ENCODE measurements at places on chromosomes 16 and 17. TPM values are rescaled to one million over a fixed set of nuclear protein-coding genes. Genes with fewer than 3 reads are reported as not detected.

DNA sequence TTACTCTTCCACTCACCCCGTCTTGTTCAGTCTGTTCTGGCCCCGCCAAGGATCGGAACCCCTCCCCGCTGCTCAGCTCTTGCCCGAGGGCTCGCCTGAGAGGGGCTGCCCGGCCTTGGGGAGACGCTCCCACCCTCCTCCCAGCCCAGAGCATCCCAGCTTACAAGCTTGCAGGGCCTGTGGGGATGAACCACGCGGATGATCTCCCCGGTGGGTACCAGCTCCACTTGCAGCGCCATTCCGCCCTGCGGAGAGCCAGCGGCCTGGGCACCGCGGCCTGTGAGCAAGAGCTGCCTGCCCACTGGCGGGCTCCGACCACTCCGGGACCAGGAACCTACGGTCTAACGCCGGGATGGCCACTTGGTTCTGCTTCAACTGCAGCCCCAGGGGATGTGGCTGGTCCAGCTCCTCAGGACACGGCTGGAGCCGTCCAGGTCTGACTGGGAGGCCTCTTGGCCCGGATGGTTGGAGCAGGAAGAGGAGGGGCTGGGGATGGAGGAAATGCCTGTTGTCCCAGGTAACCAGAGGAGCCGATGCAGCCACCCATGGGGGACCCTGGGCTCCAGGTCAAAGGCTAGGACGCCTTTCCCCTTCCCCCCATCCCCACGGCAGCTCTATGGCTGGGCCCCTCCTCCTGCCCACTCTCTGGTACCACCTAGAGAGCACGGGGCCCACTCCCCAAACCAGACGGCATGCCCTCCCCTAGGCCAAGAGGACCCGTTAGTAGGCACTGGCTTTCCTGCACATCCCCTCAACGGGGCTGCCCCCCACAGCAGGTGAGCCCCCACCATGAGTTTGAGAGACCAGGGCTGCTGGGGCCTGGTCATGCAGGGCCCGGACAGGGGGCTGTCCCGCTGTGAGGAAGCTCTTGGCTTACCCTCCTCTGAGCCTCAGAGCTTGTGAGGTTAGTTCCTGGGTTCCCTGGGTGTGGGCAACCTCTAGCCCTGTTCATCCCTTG, at the start of gene MYO1C:
Gene MYO1C (minus strand): TSS at position 438 of the 958 bp plus-strand sequence. CDS start 199 bp downstream, at position 239.
- DNase-seq = no peak

The MGAT5B gene
- not detected for total RNA-seq

DNA sequence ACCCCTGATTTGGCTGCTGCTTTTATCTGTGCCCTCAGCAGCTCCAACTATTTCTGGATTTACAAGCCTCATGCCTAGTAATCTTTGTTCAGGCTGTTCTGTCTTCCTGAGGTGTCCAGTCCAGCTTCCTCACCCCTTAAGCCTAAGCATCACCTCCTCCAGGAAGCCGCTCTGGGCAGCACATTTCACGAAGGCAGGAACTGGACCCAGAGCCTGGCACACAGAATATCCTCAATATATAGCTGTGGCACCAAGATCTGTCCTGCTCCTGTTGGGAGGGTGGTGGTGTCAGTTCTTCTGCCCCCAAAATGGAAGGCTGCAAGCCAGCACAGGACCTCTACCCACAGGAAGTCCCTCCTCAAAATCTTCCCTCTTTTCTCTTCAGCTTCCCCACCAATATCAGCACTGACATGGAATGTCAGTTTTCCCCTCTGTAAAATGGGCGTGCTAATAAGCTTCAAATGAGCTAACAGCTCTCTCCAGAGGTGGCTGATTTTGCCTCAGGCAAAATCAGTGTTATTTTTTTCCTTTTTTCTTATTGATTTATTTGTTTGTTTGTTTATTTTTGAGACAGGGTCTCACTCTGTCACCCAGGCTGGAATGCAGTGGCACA, 6.9 kb upstream of the NEUROD2 start:
- DNase-seq = no peak

DNA sequence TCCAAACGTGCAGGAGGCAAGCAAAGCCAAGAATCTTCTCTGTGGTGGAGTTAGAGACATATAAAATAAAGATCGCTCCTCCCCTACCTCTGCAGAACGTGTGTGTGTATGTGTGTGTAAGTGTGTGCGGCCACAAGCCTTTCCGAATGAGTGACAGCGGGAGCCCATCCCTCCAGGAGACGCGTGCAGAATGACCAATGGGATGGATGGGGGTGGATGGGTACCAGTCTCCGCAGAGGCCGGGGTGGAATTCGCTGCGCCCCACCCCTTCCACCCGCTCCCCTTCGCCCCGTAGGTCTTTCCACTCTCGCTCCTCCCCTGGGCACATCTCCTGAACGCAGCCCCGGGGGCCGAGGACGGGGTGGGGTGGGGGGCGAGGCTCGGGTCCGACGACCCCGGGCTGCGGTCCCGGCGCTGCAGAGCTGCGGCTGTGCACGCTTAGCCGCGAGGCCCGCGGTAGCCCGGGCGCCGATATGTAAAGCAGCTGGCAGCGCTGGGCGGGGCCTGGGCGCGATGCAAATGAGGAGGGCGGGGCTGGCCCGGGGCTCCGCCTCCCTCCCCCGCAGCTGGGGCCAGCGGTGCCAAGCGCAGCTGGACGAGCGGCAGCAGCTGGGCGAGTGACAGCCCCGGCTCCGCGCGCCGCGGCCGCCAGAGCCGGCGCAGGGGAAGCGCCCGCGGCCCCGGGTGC, at the start of gene PRKCB:
Gene PRKCB (plus strand): TSS at position 594 of the 688 bp plus-strand sequence.
- peak; percentile 77 for DNase-seq

DNA sequence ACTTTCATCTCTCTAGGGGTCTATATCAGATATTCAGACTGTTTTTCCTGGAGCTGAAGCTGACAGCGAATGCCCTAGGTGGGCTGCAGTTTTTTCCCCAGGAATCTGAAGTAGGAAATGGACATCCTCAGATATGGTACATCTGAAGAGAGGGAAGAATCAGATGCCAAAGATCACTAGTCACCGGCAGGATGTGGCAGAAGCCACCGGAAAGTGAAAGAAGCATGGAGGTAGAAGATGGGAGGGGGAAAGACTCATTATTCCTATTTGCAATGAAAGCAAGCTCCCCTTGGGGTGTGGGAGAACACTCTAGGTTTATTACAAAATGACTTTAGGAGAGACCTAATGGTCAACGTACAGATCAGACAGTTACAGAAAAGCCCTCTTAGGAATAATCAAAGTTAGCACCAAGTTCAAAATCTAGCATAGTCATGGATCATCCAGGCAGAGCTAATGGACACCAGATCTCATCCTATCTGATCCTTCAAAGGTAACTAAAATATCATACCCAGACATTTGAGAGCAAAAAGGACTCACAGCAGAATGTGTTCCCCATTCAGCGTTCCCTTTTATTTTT, 110.7 kb downstream of the HS3ST3A1 start:
- DNase-seq = no peak

The CDH3 gene
- not detected for total RNA-seq

DNA sequence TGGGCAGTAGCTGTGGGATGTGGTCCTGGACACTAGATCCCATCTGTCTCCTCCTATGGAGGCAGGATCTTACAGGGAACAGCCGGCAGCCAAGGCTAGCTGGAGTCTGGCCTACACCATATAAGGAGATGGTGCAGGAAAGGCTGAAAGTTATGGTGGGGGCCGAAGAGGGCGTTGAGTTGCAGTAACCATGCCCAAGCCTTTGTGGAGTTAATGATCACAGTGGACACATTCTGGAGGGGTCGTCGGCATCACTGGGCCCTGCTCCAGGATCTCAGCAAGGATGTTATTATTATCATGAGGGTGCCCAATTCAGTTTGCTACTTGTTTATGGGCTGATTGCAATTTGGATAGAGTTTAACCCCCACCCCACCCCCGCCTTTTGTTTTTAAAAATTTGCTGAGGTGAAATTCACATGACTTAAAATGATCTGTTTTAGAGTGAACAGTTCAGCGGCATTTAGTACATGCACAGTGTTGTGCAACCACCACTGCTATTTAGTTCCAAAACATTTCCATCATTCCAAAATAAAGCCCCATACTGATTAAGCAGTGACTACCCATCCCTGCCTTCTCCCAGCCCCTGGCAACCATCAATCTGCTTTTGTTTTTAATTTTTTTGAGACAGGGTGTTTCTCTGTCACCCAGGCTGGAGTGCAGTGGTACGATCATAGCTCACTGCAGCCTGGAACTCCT, 184.3 kb upstream of the CACNG3 start:
- no peak for DNase-seq

The SLC16A11 gene
- total RNA-seq = 0.47 TPM

- DNase-seq = no peak
Measured at GRCh38 chr17:41505007-41505808, at the start of gene KRT13. TSS of gene KRT13 (minus strand) at chr17:41505612. CDS start at chr17:41505550, 62 bp downstream.

The CACNG1 gene
- not detected for total RNA-seq

GRCh38 chr16:87233928-87234327, 83.3 kb downstream of the C16orf95 start:
- no peak for DNase-seq

- DNase-seq = no peak
Measured at GRCh38 chr16:14132696-14133048, 61.6 kb downstream of the MRTFB start.

GRCh38 chr16:53142823-53143568, 88.2 kb downstream of the CHD9 start:
- no peak for DNase-seq

The UTP4 gene
- total RNA-seq = 24.9 TPM

GRCh38 chr17:6799738-6800137, 23.7 kb downstream of the FBXO39 start:
- DNase-seq = no peak

The SLC9A5 gene
- 0.77 TPM for total RNA-seq

The HASPIN gene
- total RNA-seq = 1.5 TPM

GRCh38 chr16:21645261-21645721, 7.1 kb downstream of the IGSF6 start:
- no peak for DNase-seq

- DNase-seq = no peak
Measured at GRCh38 chr16:21184834-21185233, 26.4 kb downstream of the LDAF1 start.

GRCh38 chr16:78609402-78610274, 510.2 kb downstream of the WWOX start:
- DNase-seq = no peak

All from heart right ventricle (tissue), 16 donors.